Epithelial cell of alveolus of lung (primary cell): ENCODE measurements at places on chromosomes 1 and 21. TPM values are rescaled to one million over a fixed set of nuclear protein-coding genes. Genes with fewer than 3 reads are reported as not detected.

Gene PLA2G2F
- not detected in 2 replicates for total RNA-seq

Gene SMIM1
- 0.39 and 19.9 TPM in 2 replicates for total RNA-seq

Gene LAMB3
- 4.8 and 35.4 TPM in 2 replicates for total RNA-seq

Gene MCOLN2
- total RNA-seq: 0.88 and 2.1 TPM in 2 replicates

Gene ATAD3B
- total RNA-seq: 11.4 and 20.0 TPM in 2 replicates

Gene PRDX1
- total RNA-seq: 375 and 595 TPM in 2 replicates

Gene LORICRIN
- total RNA-seq: not detected in 2 replicates

Gene OR2L3
- total RNA-seq: not detected in 2 replicates

Gene PPP1R12B
- total RNA-seq: 2.8 and 7.2 TPM in 2 replicates

Gene RAD54L
- 2.9 and 12.0 TPM in 2 replicates for total RNA-seq

Gene TFAP2E
- total RNA-seq: 0.16 and 0.26 TPM in 2 replicates

Gene GBP6
- 0.52 TPM in 1 of 2 replicates, not detected in the other for total RNA-seq

Gene MRAP
- not detected in 2 replicates for total RNA-seq

Gene FCAMR
- not detected in 2 replicates for total RNA-seq

Gene TRIM58
- total RNA-seq: 0.13 and 0.32 TPM in 2 replicates

Gene SCYL3
- 4.9 and 12.2 TPM in 2 replicates for total RNA-seq

Gene KRTAP13-1
- not detected in 2 replicates for total RNA-seq

Gene CLCA2
- total RNA-seq: 1.2 TPM in 1 of 2 replicates, not detected in the other

Gene NCSTN
- total RNA-seq: 76.6 and 91.3 TPM in 2 replicates

Gene CELA2A
- total RNA-seq: not detected in 2 replicates

Gene SFN
- total RNA-seq: 3.3 and 7.0 TPM in 2 replicates

Gene ATP6V1G3
- not detected in 2 replicates for total RNA-seq

Gene TPTE
- not detected in 2 replicates for total RNA-seq

Gene PADI1
- total RNA-seq: not detected in 2 replicates

Gene PDPN
- total RNA-seq: 15.3 and 18.2 TPM in 2 replicates

Gene KCNJ15
- total RNA-seq: 0.88 and 4.9 TPM in 2 replicates

Gene NHLH1
- not detected in 2 replicates for total RNA-seq

Gene GPR89A
- total RNA-seq: 13.4 and 14.4 TPM in 2 replicates

Gene HTR6
- not detected in 2 replicates for total RNA-seq

Gene C1orf87
- 1.0 TPM in 1 of 2 replicates, not detected in the other for total RNA-seq

Gene FAM151A
- total RNA-seq: not detected in 2 replicates

Gene LYPLA2
- 37.8 and 86.4 TPM in 2 replicates for total RNA-seq

Gene SLC44A3
- total RNA-seq: 0.91 TPM in 1 of 2 replicates, not detected in the other

Gene FNDC7
- total RNA-seq: 0.13 TPM in 1 of 2 replicates, not detected in the other

Gene DNALI1
- total RNA-seq: 8.0 and 12.6 TPM in 2 replicates

Gene PTAFR
- under 0.01 and 0.13 TPM in 2 replicates for total RNA-seq

Gene UBE2J2
- 54.6 and 59.0 TPM in 2 replicates for total RNA-seq

Gene BSDC1
- total RNA-seq: 53.8 and 59.6 TPM in 2 replicates

Gene CFHR3
- total RNA-seq: 0.24 TPM in 1 of 2 replicates, not detected in the other

Gene TBX19
- total RNA-seq: 0.26 and 0.96 TPM in 2 replicates

Gene PLD5
- 0.24 and 0.52 TPM in 2 replicates for total RNA-seq

Gene ZNF593
- total RNA-seq: 36.7 and 51.8 TPM in 2 replicates

Gene OR10J1
- not detected in 2 replicates for total RNA-seq

Gene TXNIP
- 61.0 and 776 TPM in 2 replicates for total RNA-seq

Gene ZNF683
- not detected in 2 replicates for total RNA-seq
